Activated CD4-positive, alpha-beta memory T cell treated with anti-CD3 and anti-CD28 coated beads for 36 hours (primary cell): ENCODE measurements at places on chromosomes 12 and 14.

- DNase-seq: no peak
These were observed 24.9 kb downstream of the FCF1 start for GRCh38 chr14:74737753-74738325.

GRCh38 chr12:95258151-95258550 lies 40.5 kb downstream of the VEZT start:
- no peak for DNase-seq

- DNase-seq: no peak
These were observed 123.8 kb downstream of the AACS start for GRCh38 chr12:125189015-125189414.

GRCh38 chr12:96434107-96434506 lies 33.9 kb upstream of the CDK17 start:
- DNase-seq: peak; percentile 88
